SHP77 (cell line): ENCODE measurements at places on chromosomes 12 and 14.
A peak's percentile ranks its signal among the peaks of the same experiment; 100 is the strongest.

DNA sequence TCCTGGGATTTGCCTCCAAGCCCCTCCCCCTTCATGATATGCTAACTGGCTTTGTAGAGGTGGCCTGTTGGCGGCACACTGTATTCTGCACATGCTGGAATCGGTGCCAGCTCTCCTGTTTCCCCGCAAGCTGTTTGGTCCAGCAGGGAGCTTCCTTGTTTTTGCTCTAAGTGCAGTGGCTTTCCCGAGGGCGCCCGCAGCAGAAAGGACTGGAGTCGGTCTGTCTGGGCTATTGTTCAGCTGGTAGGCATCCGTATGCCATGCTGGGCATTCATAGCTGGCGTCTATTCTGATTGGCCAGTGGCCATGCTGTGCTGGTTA lies 88.9 kb upstream of the MED13L start:
- peak; percentile 67 for DNase-seq

DNA sequence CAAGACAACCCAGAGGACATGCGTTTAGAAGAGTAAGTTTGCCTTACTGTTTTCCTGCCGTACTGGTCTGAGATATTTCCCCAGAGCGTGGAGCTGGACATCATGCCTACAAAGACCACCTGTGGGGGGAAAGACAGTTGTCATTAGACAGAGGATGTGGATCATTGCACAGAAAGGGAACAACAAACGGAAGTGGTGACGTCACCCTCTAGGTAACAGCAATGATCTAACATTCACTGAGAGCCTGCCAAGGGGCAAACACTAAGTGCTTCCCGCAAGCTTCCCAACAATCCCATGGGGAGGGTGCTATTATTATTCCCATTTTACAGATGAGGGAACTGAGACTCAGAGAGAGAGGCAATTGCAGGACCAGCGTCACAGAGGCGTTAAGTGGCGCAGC lies 48.5 kb downstream of the SVOP start:
- no peak for DNase-seq

DNA sequence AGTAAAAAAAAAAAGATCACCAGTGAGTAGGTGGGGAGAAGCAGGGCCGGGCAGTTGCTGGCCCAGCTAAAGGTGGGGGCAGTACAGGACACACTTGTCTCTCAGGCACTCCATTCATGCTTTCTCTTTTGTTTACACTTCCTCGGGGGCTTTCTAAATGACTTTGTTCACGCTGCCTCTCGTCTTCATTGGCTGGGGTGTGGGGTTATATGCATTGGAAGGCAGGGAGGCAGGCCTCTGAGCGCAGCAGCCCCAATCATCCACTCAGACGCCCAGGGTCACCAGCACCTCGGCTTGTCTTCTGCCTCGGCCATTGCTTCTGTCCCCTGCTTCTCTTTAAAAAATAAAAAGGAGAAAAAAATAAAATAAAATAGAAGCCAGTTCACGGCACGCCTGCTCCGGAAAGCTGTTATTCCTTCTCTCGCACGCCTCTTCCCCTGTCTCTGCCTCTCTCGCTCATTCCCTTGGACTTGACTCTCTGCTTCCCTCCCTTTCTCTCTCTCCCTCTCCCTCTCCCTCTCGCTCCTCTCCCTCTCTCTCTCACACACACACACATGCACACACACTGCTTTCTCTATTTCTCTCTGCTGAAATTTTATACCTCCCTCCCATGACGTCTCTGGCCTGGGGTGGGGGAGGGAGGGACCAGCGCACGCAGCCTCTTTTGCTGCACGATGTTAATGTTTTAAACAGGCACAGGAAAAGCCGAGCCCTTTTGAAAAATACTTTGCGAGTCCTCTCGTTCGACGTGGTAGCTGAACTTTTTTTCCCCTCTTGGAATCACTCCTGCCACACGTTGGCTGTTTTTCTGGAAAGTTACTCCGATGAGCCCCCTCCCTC lies at the start of gene TGFB3:
TGFB3 (minus strand) TSS at position 570 of the 840 bp plus-strand sequence. CDS start 1,102 bp downstream, outside the sequence.
- peak; percentile 54 for DNase-seq

DNA sequence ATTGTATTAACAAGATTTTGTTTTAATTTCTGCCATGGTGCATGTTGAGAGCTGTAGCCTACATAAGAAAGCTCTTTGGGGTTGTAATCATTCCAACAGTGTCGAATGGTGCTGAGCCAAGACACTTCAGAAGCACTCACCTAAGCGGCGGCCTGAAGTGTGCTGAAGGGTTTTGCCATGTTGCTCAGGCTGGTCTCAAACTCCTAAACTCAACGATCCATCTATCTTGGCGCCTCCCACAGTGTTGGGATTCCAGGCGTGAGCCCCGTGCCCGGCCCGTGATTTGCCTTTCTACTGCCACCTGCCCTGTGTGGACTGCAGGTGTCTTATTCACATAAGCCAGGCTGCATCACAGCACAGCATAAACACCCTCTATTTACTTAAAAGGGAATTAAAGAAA lies 48.9 kb downstream of the AMN start:
- no peak for DNase-seq
